ENCODE measurements at places on chromosomes 5 and 9.

- peak; percentile 4 for DNase-seq
Observed at GRCh38 chr5:87829217-87829551, 416.5 kb upstream of the CCNH start.

DNA sequence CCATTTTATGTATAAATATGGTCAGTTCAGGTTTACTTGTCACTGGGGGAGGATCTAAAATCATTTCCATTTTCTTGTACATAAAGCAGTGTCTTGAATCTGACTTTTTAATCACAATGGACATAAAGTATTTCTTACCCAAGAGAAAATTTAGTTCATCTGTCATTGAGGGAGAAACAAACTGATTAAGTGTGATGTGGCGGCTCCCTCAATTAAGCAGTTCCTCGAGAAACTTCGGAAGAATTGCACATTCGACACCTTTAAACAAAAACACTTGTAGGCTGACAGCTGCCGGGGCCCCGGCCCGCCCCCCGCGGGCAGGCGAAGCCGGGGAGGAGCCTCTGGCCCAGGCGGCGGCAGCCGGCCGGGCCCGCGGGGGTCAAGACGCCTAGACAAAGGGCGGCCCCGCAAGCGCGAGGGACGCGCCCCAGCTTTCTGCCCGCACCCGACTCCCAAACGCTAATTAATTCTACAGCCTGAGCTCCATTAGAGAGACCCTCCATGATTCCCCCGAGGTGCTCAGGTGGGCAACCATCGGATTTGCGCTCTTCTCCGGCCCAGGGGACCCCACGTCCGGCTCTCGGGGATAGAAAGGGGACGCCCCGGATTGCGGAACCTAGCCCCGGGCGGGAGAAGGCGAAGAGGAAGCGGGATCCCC lies 750 bp downstream of the TRIM36 start:
- DNase-seq: peak; percentile 52

DNA sequence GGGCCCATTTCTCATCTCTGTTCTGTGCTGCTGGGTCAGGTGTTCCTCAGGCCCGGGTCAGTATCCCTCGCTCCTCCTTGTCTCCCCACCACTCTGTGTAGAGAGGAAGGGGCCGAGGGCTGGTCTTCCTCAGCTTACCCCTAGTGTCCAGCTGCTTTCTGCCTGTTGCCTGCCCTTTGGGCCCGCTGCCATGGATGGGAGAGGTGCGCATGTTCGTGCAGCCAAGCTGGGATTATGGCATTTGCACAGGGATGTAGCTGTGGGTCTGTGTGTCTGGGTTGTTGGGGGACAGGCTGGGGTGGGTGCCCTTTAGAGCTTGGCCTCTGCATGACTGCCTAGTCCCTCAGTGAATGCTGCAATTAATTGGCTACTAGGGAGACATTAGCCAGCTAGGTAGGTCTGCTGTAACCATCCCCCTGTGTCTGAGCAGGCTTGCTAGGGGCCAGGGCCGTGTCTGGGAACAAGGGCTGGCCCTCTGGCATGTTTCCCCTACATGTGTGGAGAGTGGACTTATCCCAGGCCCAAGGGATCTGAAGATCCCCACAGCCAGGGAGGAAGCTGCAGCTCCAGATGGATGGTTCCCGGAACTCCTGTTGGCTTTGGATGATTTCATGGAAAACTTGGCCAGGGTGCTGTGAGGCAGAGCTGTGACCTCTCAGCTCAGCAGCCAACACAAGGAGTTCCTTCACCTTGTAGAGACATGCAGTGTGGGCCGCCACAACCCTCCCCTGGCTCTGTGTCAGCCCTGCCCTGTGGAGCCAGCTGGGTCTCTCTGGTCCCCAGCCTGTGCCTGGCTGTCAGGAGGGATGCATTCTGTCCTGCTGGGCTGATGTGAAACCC lies 161.9 kb downstream of the MACROH2A1 start:
- no peak for DNase-seq

- no peak for DNase-seq
Observed at GRCh38 chr5:66813306-66813705, 217.1 kb downstream of the MAST4 start.

DNA sequence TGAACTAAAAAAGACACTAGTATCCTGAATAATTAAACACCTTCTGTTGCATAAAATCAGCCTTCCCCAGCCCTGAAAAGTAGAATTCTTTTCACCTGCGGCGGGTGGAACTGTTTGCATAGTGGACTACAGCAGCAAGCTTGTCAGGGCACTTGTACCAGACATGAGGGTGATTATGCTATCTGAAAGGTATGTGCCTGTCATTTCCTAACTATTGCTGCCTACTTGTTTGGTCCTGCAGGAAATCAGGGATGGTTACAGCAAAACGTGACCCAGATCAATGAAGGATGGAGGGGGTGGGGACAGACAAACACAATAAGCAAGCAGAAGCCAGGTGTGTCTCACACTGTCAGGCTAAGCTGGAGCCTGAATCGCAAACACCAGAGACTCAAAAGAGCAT lies 385.6 kb downstream of the MLLT3 start:
- no peak for DNase-seq

- no peak for DNase-seq
Observed at GRCh38 chr5:21613971-21614488, 1239.1 kb downstream of the CDH12 start.

DNA sequence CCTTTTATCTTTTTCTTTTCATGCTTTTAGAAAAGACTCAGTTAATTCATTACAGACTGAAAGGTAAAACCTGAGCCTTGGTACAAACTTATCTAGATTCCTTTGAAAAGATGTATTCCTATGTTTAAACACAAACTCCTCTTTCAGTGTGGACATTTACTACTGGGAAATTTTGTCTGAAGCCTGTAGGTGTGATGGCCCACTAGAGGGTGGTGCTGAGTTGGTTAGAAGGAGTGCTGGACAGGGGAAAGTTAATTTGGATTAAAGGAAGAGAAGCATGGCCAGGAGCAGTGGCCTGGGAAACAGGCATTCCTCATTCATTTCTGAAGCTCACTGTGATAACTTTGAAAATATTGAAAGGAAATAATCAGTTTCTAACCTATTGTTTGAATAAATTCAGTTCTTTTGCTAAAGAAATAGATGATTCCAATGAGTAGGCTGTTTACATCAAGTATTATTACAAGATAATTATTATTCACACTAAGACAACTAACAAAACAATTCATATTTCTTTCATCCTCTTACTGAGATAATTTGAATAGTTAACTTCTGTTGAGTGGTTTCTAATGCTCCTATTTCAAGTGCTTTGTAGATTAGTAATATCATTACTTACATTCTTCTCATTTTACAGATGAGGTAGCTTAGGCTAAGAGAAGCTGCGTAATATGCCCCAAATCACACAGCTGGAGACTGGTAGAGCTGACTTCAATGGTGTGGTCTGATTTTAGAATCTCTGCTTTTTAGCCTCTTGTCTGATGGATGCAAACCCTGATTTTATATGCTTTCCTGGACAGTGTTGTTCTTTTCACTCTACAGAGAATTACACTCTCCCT lies 150.9 kb downstream of the ADGRV1 start:
- DNase-seq: peak; percentile 6

GRCh38 chr5:115774684-115775083 lies 41.8 kb downstream of the CDO1 start:
- no peak for DNase-seq

DNA sequence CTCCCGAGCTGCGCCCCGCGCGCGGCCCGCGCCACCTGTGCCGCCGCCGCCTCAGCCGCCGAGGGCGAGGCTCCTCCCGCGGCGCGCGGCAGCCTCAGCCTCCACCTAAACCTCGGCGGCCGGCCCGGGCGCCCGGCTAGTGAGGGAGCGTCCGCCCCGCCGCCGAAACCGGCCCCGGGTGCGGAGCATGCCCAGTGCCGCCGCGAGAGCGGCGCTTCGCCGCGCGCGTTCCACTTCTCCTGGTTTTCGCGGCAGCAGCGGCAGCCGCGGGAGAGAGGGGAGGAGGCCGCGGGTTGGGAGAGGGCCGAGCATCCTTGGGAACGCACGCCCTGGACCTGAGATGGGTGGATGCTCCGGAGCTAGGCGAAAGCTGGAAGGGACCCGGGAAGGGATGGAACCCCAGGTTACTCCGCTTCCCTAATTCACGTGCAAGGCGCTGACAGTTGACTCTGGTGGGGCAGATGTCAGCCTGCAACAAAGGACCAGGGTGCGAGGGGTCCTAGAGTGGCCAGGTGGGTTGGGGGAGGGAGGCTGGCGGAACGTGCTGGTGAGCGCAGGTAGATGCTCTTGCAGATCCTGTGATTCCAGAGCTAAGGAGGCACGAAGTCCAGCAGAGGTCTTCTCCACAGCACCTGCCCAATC lies at the start of gene CTNND2:
CTNND2 (minus strand) TSS at position 182 of the 642 bp plus-strand sequence. CDS start 593 bp downstream, outside the sequence.
- DNase-seq: no peak

- no peak for DNase-seq
Observed at GRCh38 chr5:135171336-135171735, 137.3 kb upstream of the PITX1 start.

GRCh38 chr9:16333691-16334090 lies 536.8 kb downstream of the BNC2 start:
- DNase-seq: no peak

DNA sequence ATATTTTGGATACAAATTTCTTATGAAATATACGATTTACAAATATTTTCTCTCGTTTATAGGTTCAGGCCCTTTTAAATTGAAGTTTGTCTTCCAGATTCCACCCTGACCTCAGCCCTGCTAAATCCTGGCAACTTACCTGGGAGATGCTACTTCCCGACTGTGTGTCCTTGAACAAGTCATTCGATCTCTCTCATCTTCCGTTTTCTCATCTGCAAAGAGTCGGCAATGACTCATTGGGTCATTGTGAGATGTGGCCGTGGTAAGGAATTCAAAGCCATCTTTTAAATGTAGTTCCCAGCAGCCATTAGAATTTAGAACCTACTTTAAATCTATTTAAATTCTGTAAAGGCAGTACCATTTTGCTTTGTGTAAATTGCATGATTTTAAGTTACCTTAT lies 72.5 kb downstream of the LHX2 start:
- DNase-seq: no peak

GRCh38 chr5:96320797-96321196 lies 112.3 kb downstream of the PCSK1 start:
- DNase-seq: no peak

DNA sequence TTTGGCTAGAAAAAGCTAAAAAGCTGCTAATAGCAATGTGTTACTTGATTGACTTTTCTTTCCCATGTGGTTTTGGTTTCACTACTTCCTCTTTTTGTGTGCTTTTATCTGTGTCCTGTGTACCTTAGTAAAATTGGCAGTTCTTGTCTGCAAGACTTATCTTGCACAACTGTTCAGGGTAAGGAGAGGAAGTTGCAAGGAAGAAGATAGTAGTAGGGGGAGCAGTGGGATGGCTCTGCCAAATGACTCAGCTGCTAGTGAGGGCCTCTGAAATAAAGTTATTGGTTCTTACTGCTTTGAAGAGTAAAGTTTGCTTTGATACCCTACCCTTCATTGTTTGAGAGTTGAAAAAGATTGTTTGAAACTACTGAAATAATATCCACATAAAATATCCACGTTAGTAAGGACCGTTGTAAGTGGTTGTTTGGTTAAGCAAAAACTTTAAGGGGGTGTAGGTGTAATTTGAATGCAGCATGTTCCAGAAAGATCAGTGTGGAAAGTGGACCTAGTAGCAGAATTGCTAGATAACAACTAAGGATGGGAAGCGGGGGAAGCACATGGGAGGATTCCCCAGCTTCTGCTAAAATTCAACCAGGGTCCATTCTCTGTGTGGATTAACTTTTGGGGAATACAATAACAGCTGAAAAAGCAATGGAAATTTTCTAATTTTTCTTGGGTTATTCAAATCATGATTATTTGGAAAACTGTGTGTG lies 123.5 kb downstream of the SCAMP1 start:
- no peak for DNase-seq

- no peak for DNase-seq
Observed at GRCh38 chr9:38363589-38363925, 28.9 kb upstream of the ALDH1B1 start.

GRCh38 chr5:102969641-102970040 lies 150.3 kb downstream of the GIN1 start:
- DNase-seq: no peak

DNA sequence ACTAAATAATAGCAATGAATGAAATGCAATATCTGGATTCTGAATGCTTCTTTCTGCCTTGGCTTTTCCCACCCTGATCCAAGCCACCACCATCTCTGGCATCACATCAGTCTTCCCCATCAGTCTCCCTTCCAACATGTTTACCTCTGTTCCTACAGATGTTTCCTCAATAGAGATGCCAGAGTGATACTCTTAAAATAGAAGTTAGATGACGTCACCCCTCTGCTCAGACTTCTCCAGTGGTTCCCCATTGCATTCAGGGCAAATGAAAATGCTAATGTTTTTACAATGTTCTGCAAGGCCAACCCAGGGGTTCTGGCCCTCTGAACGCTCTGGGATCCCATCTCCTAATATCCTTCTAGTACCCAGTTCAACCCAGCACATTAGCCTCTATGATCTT lies 305.8 kb downstream of the TRIM32 start:
- DNase-seq: no peak

GRCh38 chr5:64788156-64788555 lies 19.4 kb downstream of the CWC27 start:
- DNase-seq: no peak

GRCh38 chr5:164181604-164182003 lies 676.2 kb downstream of the MAT2B start:
- no peak for DNase-seq

DNA sequence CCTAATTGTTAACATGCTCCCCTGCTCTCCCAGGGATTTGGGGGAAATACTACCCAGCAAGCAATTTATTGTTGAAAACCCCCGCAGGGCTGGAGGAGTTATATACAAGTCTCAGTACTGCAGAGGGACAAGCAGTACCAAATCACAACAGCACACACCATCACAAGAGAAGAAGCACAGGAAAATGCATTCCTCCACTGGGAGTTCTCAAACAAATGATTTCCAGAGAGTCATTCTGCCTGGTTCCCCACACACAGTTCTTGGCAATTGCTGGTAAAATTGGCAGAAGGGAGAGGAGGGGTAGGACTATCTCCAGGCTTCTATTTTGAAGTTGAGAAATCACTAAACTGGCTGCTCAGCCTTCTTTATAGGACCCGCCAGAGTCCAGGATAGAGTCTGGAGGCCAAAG lies 16.8 kb downstream of the SIL1 start:
- DNase-seq: no peak

DNA sequence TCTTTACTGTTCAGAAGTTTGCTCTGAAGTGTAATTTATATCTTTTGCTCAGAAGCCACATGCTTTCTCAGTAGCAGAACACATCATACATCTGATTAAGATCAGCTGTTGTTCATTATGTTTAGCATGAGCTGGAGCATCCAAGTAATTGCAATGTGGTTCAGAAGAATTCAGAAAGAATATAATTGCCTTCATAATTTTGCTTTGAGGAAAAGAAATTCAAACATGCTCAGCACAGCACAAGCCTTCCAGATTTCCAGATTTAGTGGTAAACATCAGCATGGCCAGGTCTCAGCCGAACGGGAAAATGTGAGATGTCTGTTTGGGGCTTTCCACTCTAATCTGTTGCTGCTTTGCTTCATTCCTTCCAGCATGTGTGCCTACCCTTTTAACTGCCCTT lies 65.9 kb downstream of the ITGA1 start:
- no peak for DNase-seq

- DNase-seq: no peak
Observed at GRCh38 chr9:83336706-83337105, 201.5 kb downstream of the FRMD3 start.

DNA sequence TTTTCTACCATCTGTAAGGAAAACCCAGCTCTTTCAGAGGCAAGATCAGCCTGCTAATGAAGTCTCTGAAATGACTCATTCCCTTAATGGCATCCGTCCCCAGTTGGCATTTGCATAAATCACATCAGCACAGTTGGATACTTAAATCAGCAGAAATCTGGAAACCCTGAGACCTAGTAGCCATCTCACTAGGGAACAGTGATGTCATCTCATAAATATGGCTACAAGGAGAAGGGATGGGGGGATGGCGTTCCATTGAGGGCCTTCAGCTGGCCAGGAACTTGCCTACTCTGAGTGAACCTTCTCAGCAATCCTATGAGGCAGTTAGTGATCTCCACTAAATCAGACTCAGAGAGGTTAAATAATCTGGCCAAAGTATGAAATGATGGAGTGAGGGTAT lies 81.8 kb downstream of the CMYA5 start:
- peak; percentile 12 for DNase-seq

All from H54 (cell line).